ENCODE measurements at places on chromosomes 13 and 19.

DNA sequence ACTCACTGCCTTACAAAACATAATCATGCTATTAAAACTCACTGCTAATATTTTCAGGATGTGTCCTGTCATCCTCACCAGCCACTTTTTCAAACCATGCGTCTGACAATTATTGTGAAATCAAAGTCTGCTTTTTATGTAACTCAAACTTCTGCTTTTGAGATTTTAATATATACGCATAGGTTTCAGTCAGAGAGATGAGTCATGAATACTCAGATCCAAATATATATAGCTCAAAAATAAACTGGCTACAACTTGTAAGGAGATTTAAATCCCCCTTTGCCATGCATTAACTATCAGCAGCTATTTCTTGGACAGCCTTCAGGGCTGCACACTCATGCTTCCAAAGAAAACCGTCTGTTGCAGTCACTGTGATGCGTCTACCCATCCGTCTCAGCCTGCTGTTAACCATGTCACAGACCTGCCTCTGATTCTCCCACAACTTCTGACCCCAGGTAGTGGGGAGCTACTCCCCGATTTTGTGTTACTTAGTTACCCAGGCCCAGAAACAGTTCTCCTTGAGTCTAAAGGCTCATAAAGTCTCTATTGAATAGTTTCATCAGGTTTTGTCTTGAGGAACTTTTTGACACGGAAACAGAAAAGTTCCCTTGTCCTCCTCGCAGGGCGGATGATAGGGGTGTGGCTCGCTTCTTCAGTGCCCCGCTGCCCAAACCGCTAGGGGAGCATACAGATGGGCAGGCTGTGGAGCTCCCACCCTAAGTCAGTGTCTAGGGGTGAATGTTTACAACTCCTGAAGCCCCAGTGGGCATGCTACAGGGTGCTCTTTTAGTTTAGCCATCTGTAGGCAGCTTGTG is 33.8 kb upstream of the SGCG start:
- no peak for DNase-seq

GRCh38 chr13:44212633-44213396 is 160.8 kb upstream of the SERP2 start:
- DNase-seq = no peak

DNA sequence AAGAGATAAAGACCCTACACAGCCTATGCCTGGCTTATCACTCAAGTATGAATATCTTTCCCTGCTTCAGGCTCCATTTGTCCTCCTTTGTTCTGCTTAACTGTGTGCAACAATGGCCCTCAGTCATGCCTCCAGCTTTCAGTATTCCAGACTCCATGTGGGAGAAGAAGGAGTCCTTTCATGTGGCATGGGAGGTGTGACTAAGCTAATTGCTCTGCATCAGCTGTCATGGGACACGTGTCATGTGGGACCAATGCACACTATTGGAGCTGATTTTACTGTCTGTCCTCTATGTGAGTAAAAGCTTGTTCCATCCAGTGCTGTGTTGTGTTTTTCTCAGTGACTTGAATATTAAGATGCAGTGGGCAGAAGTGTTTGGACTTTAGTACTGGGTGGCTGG is 1198.3 kb downstream of the OLFM4 start:
- no peak for DNase-seq

DNA sequence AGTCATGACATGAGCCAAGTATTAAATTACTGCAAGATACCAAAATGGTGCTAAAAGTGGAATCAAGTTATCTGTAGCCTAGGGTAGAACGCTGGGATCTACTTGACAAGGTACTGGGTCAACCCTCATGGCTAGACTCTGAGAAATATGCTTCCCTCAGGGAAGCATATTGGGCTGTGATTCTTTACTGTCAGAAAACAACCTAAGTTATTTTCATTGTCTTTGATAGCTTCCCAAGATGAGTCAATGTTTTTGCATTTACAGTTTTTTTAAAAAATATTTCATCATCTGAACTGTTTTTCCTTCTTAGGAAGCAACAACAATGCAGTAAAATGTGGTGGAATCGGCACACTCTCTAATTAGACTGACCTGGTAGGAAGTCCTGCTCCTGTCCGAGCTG is 218.0 kb downstream of the RGCC start:
- DNase-seq = no peak

GRCh38 chr19:29212356-29212647 is 649 bp downstream of the UQCRFS1 start:
- no peak for DNase-seq

All from NCI-H2171 (cell line).